ENCODE measurements at places on chromosomes 16 and 17. TPM values are rescaled to one million over a fixed set of nuclear protein-coding genes. Genes with fewer than 3 reads are reported as not detected.

ITGB3 gene
- total RNA-seq: 6.7 TPM

ANKRD13B gene
- total RNA-seq: 8.1 TPM

DNA sequence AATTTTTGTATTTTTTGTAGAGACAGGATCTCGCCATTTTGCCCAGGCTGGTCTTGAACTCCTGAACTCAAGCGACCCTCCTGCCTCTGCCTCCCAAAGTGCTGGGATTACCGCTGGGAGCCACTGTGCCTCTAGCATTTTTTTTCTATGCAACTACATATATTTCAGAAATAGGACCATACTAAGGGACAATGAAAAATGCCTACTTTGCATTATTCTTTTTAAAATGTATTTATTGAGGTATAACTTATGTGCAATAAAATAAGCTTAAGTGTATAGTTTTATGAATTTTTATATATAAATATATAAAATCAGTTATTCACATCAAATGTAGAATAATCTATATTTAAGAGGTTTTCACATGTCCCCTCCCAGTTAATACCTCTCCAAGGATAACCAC, 38.1 kb downstream of the KATNIP start:
- no peak for DNase-seq

PRAC2 gene
- total RNA-seq: not detected

- DNase-seq: no peak
These were observed 454.1 kb downstream of the HS3ST3B1 start for GRCh38 chr17:14755002-14755401.

GRCh38 chr17:82407255-82407654, 10.9 kb upstream of the HEXD start:
- DNase-seq: peak; percentile 71

- no peak for DNase-seq
These were observed 52.7 kb downstream of the ARSG start for GRCh38 chr17:68343976-68344375.

KREMEN2 gene
- not detected for total RNA-seq

KRTAP9-4 gene
- not detected for total RNA-seq

- no peak for DNase-seq
These were observed 3.3 kb upstream of the TNFRSF13B start for GRCh38 chr17:16975277-16975651.

- DNase-seq: no peak
These were observed 29.3 kb downstream of the TMEM94 start for GRCh38 chr17:75485688-75486087.

DNA sequence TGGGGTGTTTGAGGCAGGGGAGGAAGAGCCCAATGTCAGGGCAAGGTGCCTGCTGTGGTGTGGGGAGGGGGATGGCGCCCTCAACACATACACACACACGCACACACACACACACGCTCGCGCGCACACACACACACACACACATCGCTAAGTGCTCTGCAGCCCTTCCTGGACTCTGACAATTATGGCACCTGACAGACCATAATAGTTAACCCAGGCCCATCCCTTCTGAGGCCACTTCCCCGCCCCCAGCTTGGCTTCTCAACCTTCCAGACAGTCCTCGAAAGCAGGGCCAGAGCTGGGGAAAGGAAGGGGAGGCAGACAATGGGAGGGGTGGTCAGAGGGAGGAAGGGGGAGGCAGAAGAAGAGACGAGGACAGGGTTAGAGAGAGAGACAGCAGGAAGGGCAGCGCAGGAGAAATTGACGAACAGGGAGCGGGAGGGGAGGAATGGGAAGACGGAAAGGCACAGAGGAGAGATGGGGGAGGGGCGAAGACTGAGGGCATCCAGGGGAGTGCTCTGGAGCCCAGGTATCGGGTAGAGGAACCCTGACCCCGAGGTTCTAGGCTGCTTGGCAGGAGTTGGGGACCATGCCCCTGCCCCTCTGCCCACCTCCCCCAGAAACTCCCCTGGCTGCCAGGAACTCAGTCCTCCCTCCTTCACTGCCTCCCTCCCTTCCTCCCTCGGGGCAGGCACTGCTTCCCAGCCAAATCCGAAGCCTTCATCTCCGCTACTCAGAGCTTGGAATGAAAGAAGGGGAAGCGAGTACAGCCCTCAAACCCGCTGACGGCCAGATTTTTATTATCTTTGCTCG, 4.0 kb downstream of the SRCIN1 start:
- no peak for DNase-seq

Measured in right cardiac atrium (tissue), 5 donors.